Osteocyte (in vitro differentiated cells): ENCODE measurements at places on chromosomes 6 and 20. TPM values are rescaled to one million over a fixed set of nuclear protein-coding genes. Genes with fewer than 3 reads are reported as not detected.

The GRIK2 gene
- 7.1 and 10.8 TPM in 2 replicates for total RNA-seq

The CBLN4 gene
- total RNA-seq: not detected in 2 replicates

- no peak overlapping the region for H3K27ac ChIP-seq
- H3K4me1 ChIP-seq: peaks cover 2% of the 10 kb centered on the region
- no peak overlapping the region for H3K4me3 ChIP-seq
- no peaks in the 10 kb centered on the region for H3K27me3 ChIP-seq
- H3K36me3 ChIP-seq: no peaks in the 10 kb centered on the region
These were observed 32.4 kb downstream of the NQO2 start for GRCh38 chr6:3031857-3032640.

DNA sequence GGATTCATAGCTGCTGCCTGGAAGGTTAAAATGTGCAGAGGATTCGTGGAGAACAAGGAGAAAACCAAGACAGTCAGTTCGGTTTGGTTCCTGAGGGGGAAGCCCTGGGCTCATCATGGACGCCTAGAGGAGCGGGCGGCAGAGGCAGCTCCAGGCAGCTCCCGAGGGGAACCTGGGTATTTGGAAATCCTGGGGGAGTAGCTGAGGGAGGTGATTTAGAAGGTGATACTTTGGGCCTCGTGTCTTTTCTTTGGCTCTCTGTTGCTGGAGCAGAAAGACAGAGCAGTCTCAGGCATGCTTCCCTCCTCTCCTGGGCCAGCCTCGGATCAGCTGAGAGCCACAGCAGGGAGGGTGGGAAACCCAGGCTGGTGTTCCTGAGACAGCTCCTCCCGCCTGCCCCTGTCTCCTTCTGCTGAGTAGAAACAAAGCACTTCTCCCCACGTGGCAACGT lies 139.5 kb downstream of the DLL1 start:
- no peaks in the 10 kb centered on the region for H3K27me3 ChIP-seq
- no peaks in the 10 kb centered on the region for H3K4me1 ChIP-seq
- no peak for DNase-seq
- no peak overlapping the region for H3K27ac ChIP-seq

GRCh38 chr6:35094183-35094582 lies 47.0 kb downstream of the TCP11 start:
- H3K36me3 ChIP-seq: peaks cover 15% of the 10 kb centered on the region
- DNase-seq: no peak
- no peaks in the 10 kb centered on the region for H3K27me3 ChIP-seq
- H3K27ac ChIP-seq: no peak overlapping the region
- peaks cover 74% of the 10 kb centered on the region for H3K4me1 ChIP-seq

GRCh38 chr20:11112832-11113231 lies 439.0 kb upstream of the JAG1 start:
- H3K27me3 ChIP-seq: no peaks in the 10 kb centered on the region
- H3K27ac ChIP-seq: no peak overlapping the region
- H3K4me1 ChIP-seq: peaks cover 22% of the 10 kb centered on the region
- no peak overlapping the region for H3K4me3 ChIP-seq

- no peaks in the 10 kb centered on the region for H3K27me3 ChIP-seq
- no peak overlapping the region for H3K27ac ChIP-seq
- H3K36me3 ChIP-seq: peaks cover 1% of the 10 kb centered on the region
- DNase-seq: no peak
- H3K4me3 ChIP-seq: no peak overlapping the region
These were observed 128.0 kb downstream of the FOXC1 start for GRCh38 chr6:1737463-1738311.

- H3K27me3 ChIP-seq: peaks cover 15% of the 10 kb centered on the region
- H3K27ac ChIP-seq: peak overlapping the region; percentile 2
- peaks cover 30% of the 10 kb centered on the region for H3K36me3 ChIP-seq
These were observed 723 bp downstream of the COL11A2 start for GRCh38 chr6:33191383-33192104.

GRCh38 chr6:159309723-159310122 lies 140.5 kb downstream of the FNDC1 start:
- H3K4me3 ChIP-seq: no peak overlapping the region
- DNase-seq: no peak
- no peaks in the 10 kb centered on the region for H3K36me3 ChIP-seq
- no peaks in the 10 kb centered on the region for H3K4me1 ChIP-seq
- no peaks in the 10 kb centered on the region for H3K27me3 ChIP-seq

DNA sequence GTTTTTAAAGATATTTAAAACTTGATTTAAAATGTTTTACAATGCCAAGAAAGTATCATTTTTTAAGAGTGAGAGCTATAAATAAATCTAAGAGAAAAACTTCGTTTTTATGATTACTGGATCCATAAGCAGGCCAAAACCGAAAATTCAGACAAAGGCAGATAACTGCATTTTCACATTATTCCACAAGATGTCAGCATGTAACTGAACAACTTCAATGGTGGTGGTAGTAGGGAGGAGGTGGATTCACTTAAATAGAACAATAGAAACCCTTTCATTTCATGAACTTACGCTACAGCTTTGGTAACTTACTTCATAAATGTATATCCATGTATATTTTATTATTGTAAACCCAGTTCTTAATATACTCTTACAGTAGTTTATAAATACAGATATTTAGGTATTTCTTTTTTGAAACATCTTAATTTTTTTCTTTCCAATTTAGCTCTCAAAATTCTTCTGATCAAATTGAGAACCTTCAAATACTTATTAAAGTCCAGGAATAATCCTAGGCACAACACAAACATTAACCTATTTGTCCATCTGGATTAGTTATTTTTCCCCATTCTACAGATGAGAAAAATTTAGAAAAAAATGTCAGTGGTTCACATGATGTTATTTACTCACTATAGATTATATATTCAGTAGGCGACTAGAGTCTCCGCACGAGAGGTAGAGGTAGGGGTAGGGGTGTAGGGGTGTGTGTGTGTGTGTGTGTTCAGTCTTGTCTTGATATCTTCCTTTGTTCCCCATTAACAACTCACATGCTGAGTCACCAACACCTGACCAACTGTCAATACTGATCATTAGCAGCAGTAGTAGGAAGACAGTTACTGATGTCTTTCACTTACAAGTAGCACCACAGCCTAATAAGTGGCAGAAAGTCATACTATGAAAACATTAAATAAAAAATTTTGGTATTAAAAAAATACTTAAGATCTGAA lies 111.5 kb downstream of the ARHGAP18 start:
- H3K27ac ChIP-seq: no peak overlapping the region
- DNase-seq: no peak
- no peak overlapping the region for H3K4me3 ChIP-seq
